ENCODE measurements at places on chromosomes 7 and 10.

DNA sequence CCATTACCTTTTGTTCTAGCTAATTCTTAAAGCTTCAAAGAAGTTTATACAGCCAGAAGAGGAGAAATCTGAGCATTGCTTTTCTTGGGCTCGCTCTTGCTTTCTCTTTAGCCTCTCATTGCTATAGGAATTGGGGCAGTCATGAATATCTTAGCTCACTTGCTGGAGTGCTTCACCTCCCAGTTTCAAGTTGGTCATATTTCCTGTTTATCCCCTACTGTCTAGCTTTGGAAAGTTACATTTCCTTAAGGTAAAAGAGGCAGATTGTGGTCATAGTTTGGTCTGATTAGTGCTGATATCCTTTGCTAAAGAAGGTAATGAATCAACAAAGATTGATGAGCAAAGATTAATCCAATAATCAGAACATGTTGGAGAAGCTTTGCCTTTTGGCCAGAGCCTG is 77.7 kb upstream of the GLI3 start:
- no peak for DNase-seq

DNA sequence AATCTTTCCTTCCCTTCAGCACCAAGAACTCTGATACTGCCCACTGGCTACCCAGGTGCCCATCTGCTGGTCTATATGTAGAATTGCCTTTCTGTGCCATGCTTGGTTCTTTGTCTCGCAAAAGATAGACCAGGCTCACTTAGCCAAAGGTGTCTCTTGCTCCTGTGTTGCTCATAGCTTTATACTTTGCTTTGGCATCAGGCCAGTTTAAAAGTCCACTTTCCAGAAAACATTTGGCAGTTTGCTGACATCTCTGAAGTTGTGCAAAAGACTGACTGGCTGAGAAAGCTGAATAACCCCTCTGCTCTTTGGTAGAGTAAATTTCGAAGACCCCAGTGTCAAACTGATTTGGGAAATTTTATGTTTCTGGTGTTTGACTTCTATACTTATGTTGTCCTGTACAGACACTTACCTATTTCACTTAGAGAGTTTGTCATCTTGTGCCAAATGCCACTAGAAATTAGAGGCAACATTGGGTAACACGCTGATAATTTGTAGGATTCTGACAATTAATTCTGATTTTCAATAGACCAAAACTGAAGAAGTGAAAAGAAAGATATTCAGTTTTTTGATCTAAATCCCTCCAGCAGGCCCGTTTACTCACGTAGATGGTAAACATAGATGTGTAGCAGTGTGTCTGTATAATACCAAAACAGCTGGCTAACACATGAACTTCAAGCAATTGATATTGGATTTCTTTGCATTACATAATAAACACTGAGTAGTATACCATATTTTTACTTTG is 91.1 kb downstream of the CPED1 start:
- DNase-seq: no peak

GRCh38 chr7:55557666-55558188 is 14.6 kb downstream of the VOPP1 start:
- no peak for DNase-seq

GRCh38 chr7:15603124-15603523 is 41.3 kb upstream of the AGMO start:
- DNase-seq: no peak

GRCh38 chr7:24722386-24723177 is 34.7 kb downstream of the GSDME start:
- DNase-seq: peak; percentile 40

GRCh38 chr7:117791877-117792780 is 81.1 kb downstream of the CTTNBP2 start:
- no peak for DNase-seq

DNA sequence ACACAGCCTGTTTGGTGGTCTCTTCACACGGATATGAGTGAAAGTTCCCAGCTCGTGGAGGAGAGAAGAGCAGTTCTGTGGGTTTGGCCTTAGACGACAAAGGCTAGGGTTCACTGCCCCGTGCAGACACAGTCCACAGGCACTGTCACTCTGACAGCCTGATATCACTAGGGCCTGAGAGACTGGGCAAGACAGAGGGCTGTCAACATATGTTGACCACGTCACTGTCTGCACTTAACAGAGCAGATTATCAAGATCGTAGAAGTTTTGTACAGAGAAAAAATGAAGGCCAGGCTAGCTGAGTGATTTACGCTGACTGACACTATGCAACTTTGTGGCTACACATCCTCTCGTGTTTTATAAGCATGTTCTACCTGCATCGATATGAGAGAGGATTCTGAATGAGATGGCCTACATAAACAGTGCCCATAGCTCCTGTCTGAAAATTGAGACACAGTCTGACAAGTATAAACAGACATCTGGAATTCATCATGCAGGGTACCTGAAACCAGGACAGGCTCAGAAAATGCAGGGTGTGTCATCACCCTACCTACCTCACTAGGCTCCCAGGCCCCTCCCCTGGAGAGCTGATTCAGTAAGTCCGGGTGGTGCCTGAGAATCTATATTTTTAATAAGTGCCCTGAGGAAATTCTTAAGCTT is 120.0 kb downstream of the SGMS1 start:
- DNase-seq: no peak

GRCh38 chr10:71219918-71220688 is 7.7 kb downstream of the UNC5B start:
- DNase-seq: no peak

- peak; percentile 12 for DNase-seq
These were observed 35.5 kb downstream of the SEMA3C start for GRCh38 chr7:80883154-80884025.

DNA sequence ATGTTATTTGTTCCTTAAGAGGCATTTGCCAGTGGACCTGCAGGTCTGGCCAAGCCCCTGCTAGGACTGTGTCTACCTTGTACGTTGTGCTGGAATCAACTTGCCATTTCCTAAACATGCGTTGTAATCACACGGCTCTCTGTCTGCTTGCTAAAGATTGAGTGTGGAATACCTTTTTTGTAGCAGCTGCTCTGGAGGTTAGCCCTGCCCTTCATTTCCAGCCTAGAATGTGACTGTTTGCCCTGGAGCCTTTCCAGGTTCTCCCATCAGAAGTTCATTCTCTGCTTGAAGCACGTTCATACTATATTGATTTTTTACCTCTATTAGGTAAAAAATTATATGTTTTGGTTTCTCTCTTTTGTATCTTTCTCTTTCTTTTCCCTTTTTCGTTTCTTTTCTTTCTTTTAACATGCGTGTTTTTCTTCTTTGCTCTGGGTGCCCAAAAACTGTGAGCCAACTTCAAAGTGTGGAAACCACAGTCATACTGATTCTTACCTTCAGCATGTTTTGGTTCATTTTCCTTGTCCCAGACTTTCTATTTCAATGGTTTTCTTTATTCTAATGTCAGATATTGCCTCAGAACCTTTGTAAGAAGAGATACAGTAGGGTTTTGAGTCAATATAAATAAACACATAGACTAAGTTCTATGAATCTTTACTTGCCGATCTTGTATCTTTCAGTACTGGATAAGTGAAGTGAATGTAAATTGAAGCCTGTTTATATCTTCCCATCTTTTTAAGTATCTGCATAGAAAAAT is 111.9 kb upstream of the RPA3 start:
- DNase-seq: no peak

GRCh38 chr7:1463676-1464223 is 4.5 kb upstream of the MICALL2 start:
- DNase-seq: no peak

DNA sequence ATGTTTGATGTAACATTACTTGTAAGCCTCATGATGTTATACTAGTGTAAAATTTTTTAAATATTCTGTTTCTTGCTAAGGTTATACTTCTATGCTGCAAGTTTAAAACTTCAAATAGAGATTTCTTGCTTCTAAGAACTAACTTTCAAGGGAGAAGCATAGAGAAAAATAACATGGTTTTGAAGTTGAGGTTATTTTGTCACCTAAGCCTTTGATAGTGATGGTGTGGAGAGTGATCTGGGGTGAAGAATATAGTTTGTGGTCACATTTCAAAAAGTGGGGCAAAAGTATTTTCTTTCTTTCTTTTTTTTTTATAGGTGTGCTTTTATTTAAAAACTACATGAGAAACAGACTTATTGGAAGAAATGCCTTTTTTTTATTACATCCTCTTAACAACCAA is 162.4 kb downstream of the GATA3 start:
- DNase-seq: no peak

- no peak for DNase-seq
These were observed 85.8 kb downstream of the NRP1 start for GRCh38 chr10:33248638-33249037.

GRCh38 chr7:81210137-81211064 is 291.6 kb upstream of the SEMA3C start:
- DNase-seq: no peak

DNA sequence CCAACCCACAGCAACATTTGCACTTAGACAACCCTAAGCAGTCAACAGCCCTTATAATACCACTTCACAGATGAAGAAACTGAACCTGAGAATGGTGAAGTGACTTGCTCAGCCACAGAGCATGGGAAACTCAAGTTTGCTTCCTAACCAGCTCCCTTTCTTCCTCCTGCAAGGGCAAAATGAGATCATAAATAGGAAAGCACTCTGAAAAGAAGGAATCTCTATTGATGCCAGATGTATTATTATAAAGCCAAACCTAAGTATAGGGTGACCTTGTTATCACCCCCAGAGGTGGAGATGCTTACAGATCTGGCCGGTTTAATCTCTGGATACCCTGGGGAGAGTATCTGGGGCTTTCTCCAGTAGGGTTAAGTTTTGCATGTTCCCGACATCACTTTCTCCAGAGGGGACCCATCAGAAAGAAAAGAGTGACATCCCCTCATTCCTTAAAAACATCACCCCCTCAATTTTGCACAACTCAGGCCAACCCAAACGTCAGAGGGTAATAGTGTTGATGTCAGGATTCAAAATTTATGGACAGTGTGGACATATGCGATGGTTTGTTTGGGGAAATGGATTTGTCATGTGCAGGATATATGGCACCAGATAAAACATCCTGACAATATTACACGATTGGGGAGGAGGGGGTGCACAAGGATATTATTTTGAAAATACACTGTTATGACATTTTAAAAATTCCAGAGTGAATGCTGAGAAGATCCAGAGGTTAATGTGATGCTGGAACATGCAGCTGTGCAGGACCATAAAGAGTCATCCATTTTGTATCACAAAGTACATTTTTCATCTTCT is 24.0 kb upstream of the XPNPEP1 start:
- DNase-seq: no peak

- no peak for DNase-seq
These were observed 232.2 kb downstream of the TCERG1L start for GRCh38 chr10:131079314-131079713.

- no peak for DNase-seq
These were observed 282.3 kb downstream of the TFEC start for GRCh38 chr7:115748123-115748738.

DNA sequence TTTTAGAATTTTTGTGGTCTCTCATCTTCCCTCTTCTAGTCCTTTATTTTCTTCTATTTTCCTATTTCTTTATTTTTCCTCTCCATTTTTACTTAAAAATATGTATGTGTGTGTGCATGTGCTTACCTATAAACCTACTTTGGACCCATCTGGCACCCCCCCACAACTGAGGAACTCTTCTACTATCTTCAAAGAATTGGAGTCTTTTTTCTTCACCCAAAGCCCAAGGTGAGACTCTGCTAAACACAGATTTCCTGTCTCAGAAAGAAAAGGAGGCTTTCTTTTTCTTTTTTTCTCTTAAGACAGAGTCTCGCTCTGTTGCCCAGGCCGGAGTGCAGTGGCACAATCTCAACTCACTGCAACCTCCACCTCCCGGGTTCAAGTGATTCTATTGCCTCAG is 24.2 kb downstream of the PRTFDC1 start:
- DNase-seq: no peak

DNA sequence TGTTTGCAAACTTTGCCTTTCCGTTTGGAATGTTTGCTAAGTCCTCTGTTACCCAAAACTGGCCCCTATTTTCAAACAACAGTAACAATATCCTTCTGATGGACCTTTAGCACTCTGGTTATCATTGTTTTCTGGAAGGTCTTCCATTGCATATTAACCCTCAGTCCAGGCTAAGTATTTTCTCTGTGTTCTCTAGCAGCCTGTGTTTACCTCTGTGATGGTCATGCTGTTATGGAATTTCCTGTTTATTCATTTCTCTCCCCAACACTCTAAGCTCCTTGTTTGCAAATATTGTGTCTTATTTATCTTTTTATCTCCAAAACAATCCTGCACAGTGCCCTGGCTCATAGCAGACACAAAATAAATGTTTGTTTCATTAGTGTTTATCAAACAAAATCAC is 560.3 kb downstream of the ATRNL1 start:
- DNase-seq: no peak

GRCh38 chr10:130481936-130482335 is 345.7 kb downstream of the GLRX3 start:
- DNase-seq: no peak

DNA sequence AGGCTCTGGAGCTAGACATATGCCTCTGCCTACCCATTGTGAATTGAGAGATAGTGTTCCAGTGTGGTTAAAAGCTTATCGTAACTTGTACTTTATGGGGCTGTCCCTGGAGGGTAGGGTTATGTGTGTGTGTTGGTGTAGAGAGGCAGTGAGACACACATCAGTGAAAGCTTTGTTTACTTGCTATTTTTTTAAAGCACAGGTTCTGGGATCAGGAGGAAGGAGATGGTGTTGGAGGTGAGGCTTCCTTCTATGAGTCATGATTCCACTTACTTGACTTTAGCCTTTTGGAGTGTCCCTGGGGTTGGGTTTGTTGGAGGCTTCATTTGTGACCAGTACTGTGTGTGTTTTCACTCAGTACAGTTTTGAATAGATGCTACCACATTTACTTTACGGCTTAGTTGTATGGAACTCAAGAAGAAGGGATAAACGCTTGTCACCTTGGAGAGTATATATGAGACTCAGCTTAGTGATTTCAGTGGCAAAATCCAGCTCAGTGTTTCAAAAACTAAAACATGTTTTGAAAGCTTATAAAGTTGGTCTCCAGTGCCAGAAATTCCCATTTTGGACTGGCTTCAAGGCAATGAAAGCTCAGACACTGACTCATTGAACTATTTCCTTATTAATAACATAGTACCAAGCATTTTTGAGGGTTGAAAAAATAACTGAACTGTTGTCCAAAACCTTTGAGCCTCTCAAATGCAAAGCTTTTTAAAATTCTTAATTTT is 106.2 kb downstream of the PLXDC2 start:
- no peak for DNase-seq

- no peak for DNase-seq
These were observed 18.8 kb upstream of the SH2D4B start for GRCh38 chr10:80518807-80519360.

DNA sequence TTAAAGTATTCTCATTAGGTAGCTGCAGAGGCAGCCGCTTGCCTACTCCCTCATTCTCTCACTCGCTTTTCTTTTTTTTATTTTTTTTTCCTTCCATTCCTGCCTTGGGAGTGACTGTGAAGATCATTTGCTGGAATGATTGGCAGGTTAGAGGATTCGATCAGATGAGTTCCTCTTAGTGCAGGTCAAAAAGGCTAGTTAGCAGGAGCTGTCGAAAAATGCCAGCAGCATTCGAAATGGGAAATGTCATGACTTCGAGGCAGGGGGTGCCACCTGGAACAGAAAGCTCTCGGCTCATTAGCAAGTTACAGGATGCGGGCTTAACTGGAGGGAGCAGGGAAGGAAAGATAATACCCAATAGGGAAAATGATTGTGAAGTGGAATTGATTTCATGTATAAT is 137.5 kb upstream of the FZD1 start:
- no peak for DNase-seq

GRCh38 chr7:38615665-38616064 is 15.5 kb downstream of the AMPH start:
- DNase-seq: no peak

- DNase-seq: no peak
These were observed 146.4 kb downstream of the SNX10 start for GRCh38 chr7:26438078-26438477.
